ENCODE measurements at places on chromosomes 2 and 18. TPM values are rescaled to one million over a fixed set of nuclear protein-coding genes. Genes with fewer than 3 reads are reported as not detected.

- no peak for DNase-seq
Measured at GRCh38 chr18:73461780-73462059, 593.9 kb upstream of the NETO1 start.

SERPINB11 gene
- not detected for total RNA-seq

SERPINB10 gene
- total RNA-seq = not detected

GKN2 gene
- total RNA-seq = not detected

BCL11A gene
- 22.4 TPM for total RNA-seq

DNA sequence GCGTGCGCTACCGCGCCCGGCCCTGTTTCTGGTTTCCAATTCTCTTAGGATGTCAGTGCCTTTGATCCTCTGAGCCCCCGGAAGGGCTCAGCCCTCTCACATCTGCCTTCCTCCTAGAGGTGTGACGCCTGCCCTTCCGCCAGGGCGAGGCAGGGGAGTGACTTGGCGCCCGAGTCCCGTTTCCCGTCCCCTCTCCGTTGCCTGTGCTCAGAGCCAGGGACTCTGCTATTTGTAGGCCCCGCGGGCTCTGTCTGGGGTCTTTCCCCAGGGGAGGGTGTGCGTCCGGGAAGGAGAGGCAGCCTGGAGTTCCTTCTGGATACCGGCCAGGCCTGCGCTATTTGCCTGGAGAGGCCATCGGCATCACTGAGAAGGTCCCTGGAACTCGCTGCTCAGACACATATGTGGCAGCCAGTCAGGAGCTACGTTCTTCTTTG, 103.7 kb upstream of the TAF1B start:
- DNase-seq = peak; percentile 90

- DNase-seq = no peak
Measured at GRCh38 chr18:52152036-52152435, 188.0 kb upstream of the DCC start.

NPPC gene
- total RNA-seq = 0.42 TPM

DNA sequence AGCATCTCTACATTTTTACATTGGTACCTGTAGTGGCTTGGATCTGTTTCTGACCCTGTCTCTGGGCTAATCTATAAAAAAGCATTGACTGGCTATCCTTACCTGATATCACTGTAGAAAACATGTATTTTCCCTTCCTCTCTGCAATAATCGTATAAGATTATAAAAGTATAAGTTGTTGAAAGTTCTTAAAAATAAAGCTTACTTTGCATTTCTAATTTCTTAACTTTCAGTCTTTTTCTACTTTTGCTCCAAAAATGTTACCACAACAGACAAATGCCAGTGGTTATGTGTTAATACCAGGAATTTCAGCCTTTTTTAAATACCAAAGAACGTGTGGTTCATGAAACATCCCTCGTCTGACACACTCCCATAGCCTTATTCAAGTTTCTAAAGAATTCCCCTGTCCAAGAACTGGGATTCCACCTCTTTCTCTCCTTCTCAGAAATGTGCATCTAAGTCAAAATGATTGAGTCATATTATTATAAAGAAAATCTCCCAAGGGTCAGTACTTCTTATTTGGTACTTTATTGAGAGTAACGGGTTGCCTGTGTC, 28.5 kb upstream of the ACKR3 start:
- no peak for DNase-seq

DNA sequence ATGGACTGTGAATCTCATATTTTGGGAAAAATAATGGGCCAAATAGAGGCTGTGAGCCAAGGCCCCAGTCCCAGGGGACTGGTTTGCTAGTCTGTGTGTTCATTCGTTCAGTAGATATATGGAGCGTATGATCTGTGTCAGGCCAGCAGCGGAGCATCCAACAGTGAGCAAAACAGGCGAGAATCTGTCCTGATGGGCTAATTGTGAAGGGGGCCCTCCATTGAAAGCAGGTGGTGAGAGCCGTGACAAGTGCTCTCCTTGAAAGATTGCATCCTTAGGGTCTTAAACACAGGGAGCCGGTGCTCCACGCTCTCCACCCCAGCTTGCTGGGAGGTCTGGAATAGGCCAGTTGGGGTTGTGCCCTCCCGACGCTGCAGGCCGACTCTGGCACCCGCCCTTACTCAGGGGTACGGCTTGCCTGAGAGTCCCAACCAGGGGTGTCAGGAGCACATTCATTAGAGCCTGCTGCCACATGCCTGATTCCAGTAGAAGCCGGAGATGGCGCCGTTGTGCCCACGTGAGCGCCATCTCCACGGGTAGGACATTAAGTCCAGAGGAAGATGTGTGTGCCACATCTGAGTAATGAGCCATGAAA, 213.3 kb downstream of the SH3RF3 start:
- no peak for DNase-seq

CTAGE1 gene
- not detected for total RNA-seq

KCNJ13 gene
- total RNA-seq = not detected

GRCh38 chr18:58308463-58308862, 264.4 kb downstream of the NEDD4L start:
- DNase-seq = no peak

DNA sequence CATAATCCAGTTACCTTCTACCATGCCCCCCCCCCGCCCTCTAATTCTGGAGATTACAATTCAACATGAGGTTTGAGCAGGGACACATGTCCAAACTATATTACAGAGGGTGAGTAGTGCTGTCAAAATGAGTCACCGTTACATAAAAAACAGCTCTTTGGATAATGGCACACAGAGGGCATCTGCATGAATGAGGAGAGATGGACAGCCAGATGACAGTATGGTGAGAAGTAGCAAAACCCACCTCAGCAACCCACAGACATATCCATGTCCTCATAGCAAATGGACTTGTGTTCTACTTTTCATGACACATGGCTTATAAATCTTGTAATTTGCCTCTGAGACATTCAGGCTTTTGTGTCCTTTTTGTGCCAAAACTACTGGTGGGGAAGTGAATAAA, 132.0 kb downstream of the EML6 start:
- DNase-seq = no peak

DNA sequence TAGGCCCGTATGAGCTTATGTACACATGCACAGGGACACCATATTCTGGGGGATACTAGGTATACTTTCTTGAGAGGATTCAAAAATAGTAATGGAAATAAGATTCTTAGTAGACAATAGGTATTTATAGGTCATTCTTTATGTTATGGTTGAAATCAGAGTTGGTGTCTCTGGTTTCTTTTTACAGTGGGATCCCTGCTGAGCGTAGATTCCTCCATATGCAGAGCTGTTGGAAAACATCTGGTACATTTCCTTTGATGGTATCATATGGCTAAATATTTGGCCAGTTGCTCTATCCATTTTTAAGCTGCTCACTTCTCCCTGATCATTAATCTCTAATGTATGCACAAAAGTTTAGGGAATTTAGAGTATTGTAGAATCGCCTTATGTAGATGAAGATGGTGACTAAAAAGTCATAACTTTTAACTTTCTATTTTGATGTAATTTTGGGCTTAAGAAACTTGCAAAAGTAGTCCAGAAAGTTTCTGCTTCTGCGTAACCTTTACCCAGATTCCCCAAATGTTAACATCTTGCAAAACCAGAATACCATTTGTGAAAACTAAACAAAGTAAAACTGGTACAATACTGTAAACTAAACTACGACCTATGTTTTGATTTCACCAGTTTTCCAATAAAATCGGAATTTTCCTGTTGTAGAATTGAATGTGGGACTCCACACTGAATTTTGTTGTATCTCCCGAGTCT, 5.4 kb downstream of the ARHGAP28 start:
- no peak for DNase-seq

GRCh38 chr2:240426845-240427721, 8.4 kb upstream of the GPC1 start:
- DNase-seq = no peak

- no peak for DNase-seq
Measured at GRCh38 chr2:74052732-74053710, 68.3 kb downstream of the TET3 start.

GRCh38 chr2:170503971-170504809, 210.9 kb upstream of the SP5 start:
- DNase-seq = no peak

DNA sequence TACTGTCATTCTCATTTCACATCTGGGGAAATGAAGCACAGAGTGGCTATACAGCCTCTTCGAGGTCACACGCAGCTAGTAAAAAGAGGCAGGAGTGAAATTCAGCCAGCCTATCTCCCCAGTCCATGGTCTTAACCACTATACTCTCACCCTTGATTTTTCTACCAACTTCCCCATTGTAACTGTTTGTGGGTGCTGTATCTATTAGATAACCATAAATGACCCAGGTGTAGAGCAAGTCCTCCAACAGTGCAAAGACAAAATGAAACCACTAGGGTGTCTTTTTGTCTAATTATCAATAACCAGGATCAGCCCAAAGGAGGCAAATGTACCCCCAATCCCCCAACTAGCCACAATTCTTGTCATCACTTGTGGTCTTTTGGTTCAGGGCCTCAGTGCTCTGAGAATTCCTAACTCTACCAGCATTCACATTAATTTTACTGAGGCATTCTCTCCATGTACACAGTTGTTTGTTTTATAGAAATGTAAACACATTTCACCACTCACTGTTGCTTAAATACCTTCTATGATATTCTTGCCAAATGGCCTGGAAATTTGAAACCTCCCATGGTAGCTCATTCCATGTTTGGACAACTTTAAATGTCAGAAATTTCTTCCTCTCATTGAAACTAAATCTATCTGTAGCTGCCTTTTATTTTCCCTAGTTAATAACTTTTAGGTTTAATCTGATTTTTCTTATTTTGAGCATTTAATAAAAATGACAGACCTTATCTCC, 58.7 kb downstream of the SLC40A1 start:
- DNase-seq = no peak

- no peak for DNase-seq
Measured at GRCh38 chr18:61929881-61930640, 37.3 kb upstream of the RNF152 start.

DNA sequence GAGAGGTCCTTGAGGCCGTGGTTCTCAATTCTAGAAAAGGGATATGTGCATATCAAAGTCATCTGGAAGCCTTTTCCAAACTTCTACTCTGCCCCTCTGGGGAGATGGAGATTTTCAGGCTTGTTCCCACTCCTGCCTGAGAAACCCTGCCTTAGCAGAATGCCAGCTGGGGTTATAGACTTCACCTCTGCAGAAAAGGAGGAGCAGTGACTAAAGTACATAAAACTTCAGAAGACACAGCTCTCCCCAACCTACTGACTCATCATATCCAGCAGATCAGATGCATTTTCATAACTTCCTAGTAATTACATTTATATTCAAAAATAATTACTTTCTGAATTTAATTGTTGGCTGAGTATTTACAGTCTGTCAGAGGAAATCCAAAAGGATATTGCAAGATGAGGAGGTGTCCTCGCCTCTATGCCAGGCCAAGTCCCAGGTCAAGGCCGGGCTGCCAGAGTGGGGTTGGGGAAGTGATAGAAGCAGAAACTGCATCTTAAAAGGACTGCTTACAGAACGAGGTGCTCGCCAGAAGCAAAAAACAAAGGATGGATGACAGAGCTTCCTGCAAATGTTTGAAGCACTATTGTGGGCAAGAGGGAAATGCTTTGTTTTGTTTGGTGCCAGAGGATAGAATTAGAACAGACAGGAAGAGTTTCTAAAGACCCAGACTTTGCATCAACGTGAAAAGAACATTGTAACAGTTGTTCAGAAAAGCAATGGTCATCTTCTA, 75.6 kb upstream of the APCDD1 start:
- no peak for DNase-seq

GRCh38 chr2:166167449-166167848, 39.6 kb upstream of the SCN1A start:
- no peak for DNase-seq

CNGA3 gene
- not detected for total RNA-seq

DNA sequence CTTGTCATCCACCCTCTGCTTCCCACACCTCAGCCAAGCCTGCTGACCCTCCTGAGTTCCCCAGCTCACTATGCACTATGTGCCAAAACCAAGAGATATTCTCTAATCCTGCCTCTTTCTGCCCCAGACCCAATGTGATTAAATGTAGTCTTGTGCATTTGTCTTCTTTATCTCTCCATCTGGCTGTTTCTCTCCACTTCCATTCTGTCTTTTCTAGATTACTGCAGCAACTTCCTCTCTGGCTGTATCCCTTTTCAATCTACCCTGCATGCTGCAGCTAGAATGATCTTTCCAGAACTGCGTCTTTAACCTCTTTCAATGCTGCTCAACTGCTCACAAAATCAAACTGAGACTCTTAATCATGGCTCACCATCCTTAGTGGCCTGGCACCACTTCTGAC, 164.1 kb downstream of the GALNT14 start:
- DNase-seq = no peak

GRCh38 chr2:239215136-239215925, 185.5 kb downstream of the HDAC4 start:
- DNase-seq = no peak

SAG gene
- total RNA-seq = not detected

FNDC4 gene
- total RNA-seq = 2.0 TPM

- no peak for DNase-seq
Measured at GRCh38 chr2:4012197-4012596, 308.8 kb downstream of the DCDC2C start.

- DNase-seq = no peak
Measured at GRCh38 chr2:66915237-66915636, 480.3 kb downstream of the MEIS1 start.

IL36A gene
- total RNA-seq = not detected

NTSR2 gene
- not detected for total RNA-seq

GRCh38 chr2:206379266-206379665, 64.1 kb upstream of the ADAM23 start:
- DNase-seq = no peak

DNA sequence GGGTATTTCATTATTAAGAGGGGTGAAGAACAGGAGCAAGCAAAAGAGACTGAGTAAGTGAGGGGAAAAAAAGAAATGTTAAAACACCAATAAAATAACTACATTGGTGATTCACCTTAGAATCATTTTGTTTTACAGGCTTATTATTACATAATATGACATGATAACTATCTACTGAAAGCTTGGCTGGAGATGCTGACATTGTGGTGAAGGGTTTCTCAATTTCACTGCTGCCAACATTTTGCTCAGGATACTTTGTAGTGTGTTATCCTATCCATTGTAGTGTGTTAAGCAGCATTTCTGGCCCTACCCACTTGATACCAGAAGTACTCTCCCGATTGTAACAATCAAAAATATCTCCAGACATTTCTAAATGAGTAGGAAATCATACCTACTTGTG, 1564.6 kb upstream of the NXPH2 start:
- DNase-seq = no peak

- DNase-seq = no peak
Measured at GRCh38 chr2:190425221-190425866, 17.2 kb downstream of the MFSD6 start.

DNA sequence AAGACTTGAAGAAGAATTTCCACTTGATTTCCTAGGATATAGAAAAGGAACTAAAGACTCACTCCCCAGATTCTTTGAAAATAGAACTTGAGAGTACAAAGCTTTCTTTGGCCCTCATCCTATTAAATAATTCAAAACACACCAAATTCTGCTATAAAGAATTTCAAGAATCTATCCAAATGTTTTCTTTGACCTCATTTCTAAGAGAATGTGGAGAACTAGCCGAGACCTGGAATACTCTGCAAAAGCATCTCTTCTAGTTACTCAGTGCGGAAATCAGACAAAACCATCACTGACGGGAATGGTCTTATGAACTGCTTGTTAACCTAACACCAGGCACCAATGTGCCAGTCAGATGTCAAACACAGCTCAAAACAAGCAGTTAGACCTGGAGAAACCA, 44.2 kb upstream of the ARL5A start:
- DNase-seq = no peak

Measured in heart left ventricle (tissue), 16 donors.